Stimulated activated CD8-positive, alpha-beta memory T cell treated with anti-CD3 and anti-CD28 coated beads, Interleukin-2, amount 100 ng/mL, for 1 hour (primary cell): ENCODE measurements at places on chromosomes 4 and X.

GRCh38 chr4:53899586-53900270 lies 164.7 kb downstream of the CHIC2 start:
- DNase-seq = no peak

- no peak for DNase-seq
Measured at GRCh38 chr4:168488869-168489274, 8.0 kb upstream of the PALLD start.

DNA sequence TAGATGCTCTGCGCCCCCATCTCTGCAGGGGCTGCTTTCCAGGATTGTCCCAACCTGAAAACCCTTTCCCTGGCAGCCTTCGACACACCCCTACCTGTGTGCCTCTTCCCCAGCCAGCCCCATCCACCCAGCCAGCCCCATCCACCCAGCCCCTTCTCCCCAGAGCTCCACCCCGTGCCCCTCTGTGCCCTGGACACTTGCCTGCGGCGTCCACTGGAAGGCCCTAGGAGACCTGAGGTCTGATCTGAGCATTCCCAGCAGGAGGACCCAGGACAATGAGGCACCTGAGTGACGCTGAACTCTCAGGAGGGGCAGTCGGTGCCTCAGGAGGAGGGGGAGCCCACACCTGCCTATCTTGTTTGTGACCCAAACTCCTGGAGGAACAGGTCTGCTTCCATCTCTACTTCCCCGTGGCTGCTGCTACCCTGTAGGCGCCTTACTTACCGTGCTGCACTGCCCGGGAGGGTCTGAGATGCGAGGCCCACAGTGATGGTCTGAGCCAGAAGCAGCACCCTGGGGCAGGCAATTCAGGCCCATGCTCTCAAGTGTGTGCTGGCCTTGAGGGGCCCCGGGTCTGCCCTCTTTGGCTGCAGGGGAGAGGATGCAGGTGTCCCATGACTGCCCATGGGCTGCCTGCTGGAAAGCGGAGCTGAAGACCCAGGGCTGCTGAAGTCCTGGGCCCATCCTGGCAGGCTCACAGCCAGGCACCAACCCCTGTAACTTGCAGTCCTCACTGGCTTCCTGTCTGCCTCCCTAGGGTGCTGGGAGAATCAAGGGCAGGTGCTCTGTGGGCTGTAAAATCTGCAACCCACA lies 4.9 kb downstream of the LRPAP1 start:
- no peak for DNase-seq

DNA sequence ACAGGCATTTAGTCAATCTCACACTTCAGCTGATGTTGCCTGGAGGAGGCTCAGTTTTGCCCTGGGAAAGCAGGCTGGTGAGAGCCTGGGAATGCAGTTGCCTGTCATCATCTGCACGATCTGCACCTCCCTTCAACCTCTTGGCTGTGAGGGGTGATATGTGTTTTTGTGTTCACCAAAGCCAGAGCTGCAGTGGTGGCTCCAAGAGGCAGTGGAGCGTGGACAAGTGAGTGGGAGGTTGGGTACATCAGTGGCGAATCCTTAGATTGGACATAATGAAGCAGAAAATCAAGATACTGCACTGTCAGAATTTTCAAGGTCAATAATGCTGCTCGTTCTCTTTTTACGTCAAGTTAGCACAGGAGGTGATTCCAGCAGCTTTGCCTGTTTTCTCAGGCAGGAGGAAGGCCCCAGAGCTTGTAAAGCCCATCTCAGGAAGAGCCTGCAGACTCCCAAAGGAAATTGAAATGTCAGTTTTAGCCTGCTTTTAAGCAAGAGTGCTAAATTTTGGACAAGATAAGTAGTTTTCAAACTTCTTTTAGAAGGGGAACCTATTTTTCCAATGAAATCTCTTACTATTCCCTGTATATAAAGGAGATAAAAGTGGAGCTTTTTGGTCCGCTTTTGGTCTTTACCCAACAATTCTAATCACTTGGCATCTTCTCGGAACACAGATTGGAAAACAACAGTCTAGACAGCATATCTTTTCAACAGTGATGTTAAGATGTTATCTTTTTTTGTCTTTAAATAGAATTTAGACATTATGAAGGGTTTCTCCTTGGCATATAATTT lies 92.8 kb downstream of the FRAS1 start:
- no peak for DNase-seq

GRCh38 chr4:184280137-184280536 lies 62.5 kb upstream of the ENPP6 start:
- no peak for DNase-seq
